T-helper 17 cell (primary cell): ENCODE measurements at places on chromosomes 3 and 15.

GRCh38 chr3:141150081-141150830, 81.4 kb upstream of the PXYLP1 start:
- no peak for DNase-seq

DNA sequence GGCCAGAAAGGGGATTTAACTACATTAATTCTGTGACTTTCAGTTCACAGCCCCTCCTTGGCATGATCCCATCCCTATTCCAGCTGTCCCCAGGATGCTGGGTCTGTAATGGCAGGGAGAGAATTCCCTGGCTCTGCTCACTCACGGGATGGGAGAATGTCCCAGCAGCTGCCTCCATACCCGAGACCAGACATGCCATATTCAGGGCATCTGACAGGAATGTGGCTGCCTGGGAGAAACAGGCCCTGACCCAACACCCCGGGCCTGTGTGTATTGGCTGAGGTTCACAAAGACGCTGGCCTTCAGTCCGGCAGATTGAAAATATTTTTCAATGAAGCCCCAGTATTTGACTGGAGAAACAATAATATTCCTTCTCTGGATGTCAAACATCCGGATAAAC, 83.6 kb upstream of the SMAD3 start:
- no peak for DNase-seq

DNA sequence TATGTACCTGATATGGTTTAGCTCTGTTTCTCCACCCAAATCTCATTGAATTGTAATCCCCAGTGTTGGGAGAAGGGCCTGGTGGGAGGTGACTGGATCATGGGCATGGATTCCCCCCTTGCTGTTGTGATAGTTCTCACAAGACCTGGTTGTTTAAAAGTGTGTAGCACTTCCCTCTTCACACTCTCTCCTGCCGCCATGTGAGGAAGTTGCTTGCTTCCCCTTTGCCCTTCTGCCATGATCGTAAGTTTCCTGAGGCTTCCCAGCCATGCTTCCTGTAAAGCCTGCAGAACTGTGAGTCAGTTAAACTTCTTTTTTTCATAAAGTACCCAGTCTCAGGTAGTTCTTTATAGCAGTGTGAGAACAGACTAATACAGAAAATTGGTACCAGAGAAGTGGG, 93.1 kb downstream of the C3orf70 start:
- DNase-seq = no peak

- no peak for DNase-seq
These were observed 59.8 kb upstream of the PRTG start for GRCh38 chr15:55802600-55803376.

DNA sequence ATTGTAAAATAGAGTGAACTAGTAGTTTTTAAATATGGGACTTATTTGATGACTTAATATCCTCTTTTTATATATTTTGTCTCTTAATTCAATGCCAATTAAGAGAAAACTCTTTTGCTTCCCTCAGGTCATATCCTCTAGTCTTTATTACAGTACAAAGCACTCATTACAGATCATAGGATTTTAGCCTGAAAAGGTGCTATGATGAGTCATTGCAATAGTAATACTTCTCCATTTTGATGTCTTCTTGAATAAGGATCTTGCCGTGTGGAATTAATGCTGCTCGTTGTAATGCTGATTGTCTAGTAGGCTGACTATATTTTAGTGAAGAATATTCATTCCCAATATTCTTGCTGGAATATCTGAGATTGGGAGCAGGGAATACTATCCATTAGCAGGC, 612.2 kb upstream of the GOLIM4 start:
- no peak for DNase-seq

DNA sequence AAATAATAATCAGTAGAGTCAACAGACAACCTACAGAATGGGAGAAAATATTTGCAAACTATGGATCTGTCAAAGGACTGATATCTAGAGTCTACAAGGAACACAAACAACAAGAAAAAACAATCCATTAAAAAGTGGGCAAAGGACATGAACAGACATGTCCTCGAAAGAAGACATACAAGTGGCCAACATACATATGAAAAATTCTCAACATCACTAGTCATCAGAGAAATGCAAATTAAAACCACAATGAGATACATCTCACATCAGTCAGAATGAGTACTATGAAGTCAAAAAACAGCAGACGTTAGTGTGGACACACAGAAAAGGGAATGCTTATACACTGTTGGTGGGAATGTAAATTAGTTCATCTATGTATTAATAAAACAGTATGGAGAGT, 33.7 kb downstream of the SLC2A2 start:
- no peak for DNase-seq

DNA sequence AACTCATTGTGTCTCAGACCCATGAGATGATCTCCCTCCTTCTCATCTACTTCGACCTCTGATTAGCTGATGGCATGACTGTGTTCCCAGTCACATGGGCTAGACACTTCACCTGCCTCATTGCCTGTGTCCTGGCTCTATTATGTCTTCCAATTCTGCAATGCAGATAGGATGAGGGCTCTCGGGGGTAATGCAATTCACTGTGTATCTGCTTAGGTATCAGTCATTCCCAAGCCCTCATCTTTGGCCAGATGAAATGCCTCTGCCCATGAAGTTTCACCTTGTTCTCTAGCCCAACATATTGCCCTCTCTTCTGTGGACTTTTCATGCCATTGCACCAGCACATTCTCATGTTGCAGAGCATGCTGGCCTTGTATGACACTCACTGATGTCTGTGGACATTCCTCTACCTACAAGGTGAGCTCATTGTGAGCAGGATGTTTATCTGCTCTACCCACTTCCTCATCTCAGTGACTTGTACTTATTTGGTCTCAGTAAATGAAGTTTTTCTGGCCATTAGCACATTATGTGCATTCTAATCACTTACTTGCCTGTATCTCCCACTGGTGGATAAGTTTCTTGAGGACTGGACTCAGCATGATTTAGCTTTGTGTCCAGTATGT, 32.3 kb downstream of the MOBP start:
- no peak for DNase-seq

- DNase-seq = no peak
These were observed 48.7 kb downstream of the FBN1 start for GRCh38 chr15:48596841-48597240.

DNA sequence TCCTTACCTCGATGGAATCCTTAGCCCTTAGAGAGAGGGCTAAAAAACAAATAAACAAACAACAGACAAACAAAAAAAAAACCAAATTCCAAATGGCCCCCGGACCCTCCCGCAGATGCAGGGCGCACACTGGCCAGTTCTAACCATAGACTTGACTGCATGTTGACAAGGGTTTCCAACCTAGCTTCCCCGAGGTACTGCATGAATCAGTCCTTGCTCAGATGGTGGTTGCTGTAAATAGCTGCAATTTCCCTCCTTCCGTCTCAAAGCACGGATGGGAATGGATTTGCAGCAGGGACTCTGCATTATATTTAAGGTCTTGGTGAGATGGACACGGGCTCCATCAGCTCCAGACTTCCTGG, 162.8 kb downstream of the CD47 start:
- DNase-seq = no peak

DNA sequence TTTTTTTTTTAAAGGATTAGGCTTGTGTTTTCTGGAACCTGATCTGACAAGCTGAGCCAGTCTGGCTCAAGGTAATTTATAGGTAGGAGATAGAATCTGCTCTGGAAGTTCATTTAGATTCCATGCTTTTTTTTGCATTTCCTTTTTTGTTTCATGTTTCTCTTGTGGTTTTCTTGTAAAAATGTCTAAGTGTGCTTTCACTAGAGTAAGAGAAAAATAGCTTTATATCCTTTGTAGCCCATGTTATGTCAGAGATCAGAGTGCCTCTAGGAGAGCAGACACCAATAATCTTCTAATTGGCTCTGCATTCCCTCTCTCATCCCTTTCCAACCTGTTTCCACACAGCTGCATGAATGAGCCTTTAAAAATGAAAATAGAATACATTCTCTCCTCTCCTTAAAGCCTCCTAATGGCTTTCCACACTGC, 389.8 kb upstream of the KCNMB2 start:
- no peak for DNase-seq

DNA sequence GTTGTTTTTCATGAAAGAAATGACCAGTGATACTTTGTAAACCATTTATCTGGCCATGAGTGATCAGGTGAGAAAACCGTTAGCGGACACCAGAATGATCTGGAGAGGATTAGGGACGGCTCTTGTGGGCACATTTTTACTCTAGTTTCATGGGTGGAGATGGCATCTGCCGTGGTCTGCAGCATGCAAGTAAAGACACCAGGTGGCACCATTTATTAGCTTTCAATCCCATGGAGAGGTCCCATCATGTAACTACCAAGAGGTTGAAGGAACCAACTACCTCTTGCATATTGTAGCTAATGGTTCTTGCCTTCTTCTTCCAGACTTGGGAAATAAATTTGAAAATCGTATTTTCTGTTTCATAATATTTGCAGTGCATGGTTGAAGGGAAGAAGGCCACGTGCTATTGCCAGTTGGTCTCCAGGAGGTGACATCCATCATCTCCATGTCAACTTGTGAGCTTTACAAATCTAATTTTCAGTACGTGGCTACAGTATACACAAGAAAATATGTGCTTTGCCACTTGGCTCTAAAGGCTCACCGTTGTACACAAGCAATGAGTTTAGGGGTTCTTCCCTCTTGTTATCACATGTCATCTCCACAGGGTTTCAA, 1.5 kb upstream of the MAPKBP1 start:
- peak; percentile 42 for DNase-seq

DNA sequence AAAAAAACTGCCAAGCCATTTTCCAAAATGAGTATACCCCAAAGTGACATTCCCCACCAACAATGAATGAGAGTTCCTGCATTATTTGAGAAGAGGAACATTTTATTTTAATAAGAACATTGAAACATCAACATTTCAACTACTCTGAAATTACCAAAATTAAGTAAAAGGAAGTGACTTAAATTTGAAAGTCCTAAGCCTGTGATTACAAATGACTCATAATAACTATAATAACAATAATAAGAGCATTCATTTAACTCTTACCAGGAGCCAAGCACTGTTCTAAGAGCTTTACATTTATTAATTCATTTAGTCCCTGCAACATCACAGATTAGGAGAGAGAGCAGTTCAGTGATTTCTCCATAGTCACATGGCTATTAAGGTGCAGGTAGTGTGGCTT, 32.4 kb downstream of the LRRC28 start:
- no peak for DNase-seq

GRCh38 chr3:31188112-31188511, 293.7 kb upstream of the GADL1 start:
- no peak for DNase-seq

DNA sequence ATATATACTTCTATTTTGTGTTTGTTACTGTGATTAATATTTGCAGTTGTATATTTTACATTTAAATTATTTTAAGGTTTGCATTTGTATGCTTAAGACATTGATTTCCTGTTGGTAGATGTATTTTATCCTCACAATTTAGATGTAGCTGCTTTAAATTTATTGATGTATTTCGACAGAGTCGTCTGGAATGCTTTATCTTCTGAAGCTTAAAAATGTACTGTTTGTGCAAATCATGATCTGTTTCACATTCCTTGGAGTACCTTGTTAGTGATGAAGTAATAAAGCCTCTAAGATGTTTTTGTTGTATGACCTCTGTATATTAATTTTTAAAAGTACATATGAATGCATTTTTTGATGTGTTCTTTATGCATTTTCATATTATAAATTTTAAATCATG, 1.9 kb downstream of the CHD2 start:
- DNase-seq = no peak
